ENCODE measurements at places on chromosomes 4 and X. TPM values are rescaled to one million over a fixed set of nuclear protein-coding genes. Genes with fewer than 3 reads are reported as not detected.

- no peak overlapping the region for H3K27ac ChIP-seq
- H3K27me3 ChIP-seq: peaks cover 20% of the 10 kb centered on the region
- no peak for DNase-seq
- peaks cover 12% of the 10 kb centered on the region for H3K4me1 ChIP-seq
- H3K36me3 ChIP-seq: no peaks in the 10 kb centered on the region
- H3K4me3 ChIP-seq: no peak overlapping the region
Measured at GRCh38 chrX:129934952-129935351, 29.0 kb downstream of the UTP14A start.

DNA sequence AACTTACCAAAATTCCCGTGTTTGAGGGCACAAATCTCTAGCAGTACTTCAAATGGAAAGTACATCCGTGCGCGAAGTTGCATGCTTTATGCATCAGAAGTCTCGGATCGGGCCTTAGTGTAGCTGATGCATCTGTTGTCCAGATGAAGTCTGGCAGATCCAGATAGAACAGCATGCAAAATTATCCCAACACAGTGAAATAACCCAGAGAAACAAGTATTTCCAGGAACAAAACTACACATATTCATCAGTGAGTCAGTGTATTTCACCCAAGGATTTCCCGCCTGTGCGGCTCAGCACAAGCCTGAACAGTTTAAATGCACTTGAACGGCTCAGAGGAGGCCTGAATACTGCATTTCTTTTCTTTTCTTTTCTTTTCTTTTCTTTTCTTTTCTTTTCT is 27.4 kb upstream of the CLDN24 start:
- H3K36me3 ChIP-seq: no peaks in the 10 kb centered on the region
- peaks cover 3% of the 10 kb centered on the region for H3K27me3 ChIP-seq
- H3K4me1 ChIP-seq: peaks cover 12% of the 10 kb centered on the region
- no peak overlapping the region for H3K4me3 ChIP-seq
- no peak overlapping the region for H3K27ac ChIP-seq

GRCh38 chr4:78688366-78688765 is 87.8 kb upstream of the BMP2K start:
- H3K27me3 ChIP-seq: peaks cover 2% of the 10 kb centered on the region
- DNase-seq: no peak
- H3K36me3 ChIP-seq: no peaks in the 10 kb centered on the region
- H3K4me1 ChIP-seq: peaks cover 11% of the 10 kb centered on the region

Gene PDE6B
- total RNA-seq: 15.9 TPM

Gene FGFRL1
- total RNA-seq: 10.6 TPM

Gene GYPE
- total RNA-seq: not detected

- no peak for DNase-seq
- peaks cover 6% of the 10 kb centered on the region for H3K4me1 ChIP-seq
- H3K27me3 ChIP-seq: no peaks in the 10 kb centered on the region
- H3K4me3 ChIP-seq: no peak overlapping the region
- no peaks in the 10 kb centered on the region for H3K36me3 ChIP-seq
- no peak overlapping the region for H3K27ac ChIP-seq
Measured at GRCh38 chrX:97637289-97637688, 753.6 kb downstream of the RPA4 start.

DNA sequence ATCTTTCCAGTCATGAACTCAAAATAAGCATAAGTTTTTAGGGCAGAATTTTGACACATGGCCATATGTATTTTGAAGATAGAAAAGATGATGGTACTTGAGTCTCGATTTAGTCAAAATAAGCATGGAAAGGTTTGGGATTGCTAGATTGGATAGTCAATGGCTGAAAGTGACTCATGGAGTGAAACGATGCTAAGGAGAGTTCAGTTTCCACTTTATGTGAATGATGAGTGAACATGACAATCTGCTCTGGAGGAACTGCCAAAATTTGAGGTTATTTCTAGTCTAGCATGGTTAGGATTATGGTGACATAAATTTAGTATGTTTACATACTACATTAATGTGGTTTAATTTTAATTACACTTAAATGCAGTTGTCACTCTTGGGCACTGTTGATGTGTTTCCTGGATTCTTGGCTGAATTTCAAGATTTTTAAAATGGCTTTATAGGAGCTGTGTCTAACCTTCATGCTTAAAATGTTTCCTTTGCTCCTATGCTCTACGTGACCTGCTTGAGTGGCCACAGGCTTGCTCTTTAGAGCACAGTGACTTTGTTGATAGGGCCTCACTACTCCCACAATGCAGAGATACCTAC is 17.1 kb downstream of the DDX3X start:
- no peaks in the 10 kb centered on the region for H3K27me3 ChIP-seq
- peaks cover 49% of the 10 kb centered on the region for H3K36me3 ChIP-seq
- DNase-seq: no peak
- H3K4me3 ChIP-seq: no peak overlapping the region

Gene PLP1
- total RNA-seq: not detected

DNA sequence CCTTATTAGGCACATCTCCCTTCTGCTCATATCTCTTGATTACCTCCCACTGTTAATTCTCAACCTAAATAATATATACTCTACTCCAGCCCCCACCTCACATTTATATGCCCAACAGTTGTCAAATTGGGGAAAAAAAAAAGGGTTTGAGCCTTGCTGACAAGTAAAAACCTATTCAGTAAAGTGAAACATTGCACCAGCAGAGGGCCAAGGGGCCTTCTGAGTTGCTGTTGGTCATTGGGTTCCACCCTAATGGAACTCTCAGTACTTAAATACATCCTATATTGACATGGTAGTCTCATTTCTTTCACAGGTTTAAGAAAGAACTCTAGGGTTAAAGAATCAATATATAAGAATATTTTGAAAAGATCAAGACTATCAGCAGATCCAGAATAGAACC is 362.2 kb downstream of the SMARCA1 start:
- no peaks in the 10 kb centered on the region for H3K36me3 ChIP-seq
- H3K27me3 ChIP-seq: no peaks in the 10 kb centered on the region
- H3K4me1 ChIP-seq: no peaks in the 10 kb centered on the region

GRCh38 chr4:95877636-95878035 is 37.7 kb downstream of the PDHA2 start:
- no peak overlapping the region for H3K27ac ChIP-seq
- no peaks in the 10 kb centered on the region for H3K36me3 ChIP-seq
- DNase-seq: no peak
- H3K27me3 ChIP-seq: no peaks in the 10 kb centered on the region
- no peak overlapping the region for H3K4me3 ChIP-seq

- no peaks in the 10 kb centered on the region for H3K4me1 ChIP-seq
- H3K27ac ChIP-seq: no peak overlapping the region
- H3K4me3 ChIP-seq: no peak overlapping the region
- H3K36me3 ChIP-seq: no peaks in the 10 kb centered on the region
- no peak for DNase-seq
Measured at GRCh38 chr4:28014469-28014868, 1153.8 kb downstream of the STIM2 start.

DNA sequence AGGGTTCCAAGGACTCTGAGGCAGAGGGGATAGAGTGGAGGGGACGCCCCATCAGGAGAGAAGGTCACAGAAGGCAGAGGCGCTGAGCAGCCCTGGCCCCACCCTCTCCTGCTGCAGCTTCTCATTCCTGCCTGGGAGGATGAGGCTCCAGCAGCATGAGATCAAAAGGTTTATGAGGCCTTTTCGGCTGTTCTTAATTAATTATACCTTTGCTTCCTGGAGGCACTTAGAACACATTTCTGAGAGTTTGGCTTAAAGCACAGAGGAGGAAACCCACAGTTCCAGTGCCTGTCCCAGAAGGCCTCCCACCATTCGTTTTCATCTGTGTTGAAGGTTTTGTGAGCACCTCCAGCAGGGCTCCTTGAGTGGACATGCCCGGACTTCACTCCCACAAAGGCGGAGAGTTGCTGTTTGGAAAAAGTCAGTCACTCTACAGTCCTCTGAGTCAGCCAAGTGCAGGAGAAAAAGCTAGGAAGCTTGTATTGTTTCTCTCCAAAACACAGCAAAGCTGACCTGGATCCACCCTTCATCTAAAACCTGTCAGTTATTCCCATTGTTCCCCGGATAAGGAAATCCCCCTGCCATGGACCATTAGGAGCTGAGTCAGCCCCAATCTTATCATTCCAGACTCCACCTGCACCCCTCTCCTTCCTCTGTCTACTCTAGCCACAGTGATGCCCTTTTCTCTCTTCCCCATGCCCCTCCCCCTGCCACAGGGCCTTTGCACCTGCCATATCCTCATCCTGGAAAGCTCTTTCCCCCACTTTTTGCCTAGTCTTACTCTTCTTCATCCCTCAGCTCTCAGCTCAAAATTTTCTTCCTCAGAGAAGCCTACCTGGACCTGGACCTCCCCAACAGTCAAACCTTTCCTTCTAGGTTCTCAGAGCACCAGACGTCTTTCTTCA is 276.8 kb downstream of the FBXW7 start:
- DNase-seq: no peak
- H3K4me1 ChIP-seq: peaks cover 12% of the 10 kb centered on the region
- peak overlapping the region; percentile 71 for H3K27ac ChIP-seq
- peaks cover 22% of the 10 kb centered on the region for H3K36me3 ChIP-seq

DNA sequence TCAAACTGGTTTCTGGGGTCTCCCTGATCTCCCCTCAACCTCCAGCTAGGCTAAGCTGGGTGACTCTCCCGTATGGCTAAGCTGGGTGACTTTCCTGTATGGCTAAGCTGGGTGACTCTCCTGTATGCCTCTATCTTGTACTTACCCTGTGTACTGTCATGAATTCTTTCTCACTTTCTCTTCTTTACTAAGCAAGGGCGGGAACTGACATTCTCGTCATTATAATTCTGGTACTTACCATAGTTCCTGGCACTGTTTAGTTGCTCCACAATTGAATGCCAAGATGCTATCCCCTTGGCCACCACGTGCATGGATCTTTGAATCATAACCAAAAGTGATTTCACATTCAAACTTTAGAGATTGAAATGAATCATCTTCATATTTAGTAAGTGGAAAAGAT is 8.8 kb downstream of the INTU start:
- no peak for DNase-seq
- H3K36me3 ChIP-seq: no peaks in the 10 kb centered on the region
- H3K27ac ChIP-seq: no peak overlapping the region

- no peaks in the 10 kb centered on the region for H3K4me1 ChIP-seq
- H3K27ac ChIP-seq: no peak overlapping the region
- DNase-seq: no peak
Measured at GRCh38 chrX:331151-331824, 12.7 kb upstream of the GTPBP6 start.

GRCh38 chrX:154481911-154482601 is 3.0 kb upstream of the LAGE3 start:
- H3K36me3 ChIP-seq: peaks cover 8% of the 10 kb centered on the region
- peaks cover 33% of the 10 kb centered on the region for H3K4me1 ChIP-seq
- no peak overlapping the region for H3K4me3 ChIP-seq
- no peaks in the 10 kb centered on the region for H3K27me3 ChIP-seq

DNA sequence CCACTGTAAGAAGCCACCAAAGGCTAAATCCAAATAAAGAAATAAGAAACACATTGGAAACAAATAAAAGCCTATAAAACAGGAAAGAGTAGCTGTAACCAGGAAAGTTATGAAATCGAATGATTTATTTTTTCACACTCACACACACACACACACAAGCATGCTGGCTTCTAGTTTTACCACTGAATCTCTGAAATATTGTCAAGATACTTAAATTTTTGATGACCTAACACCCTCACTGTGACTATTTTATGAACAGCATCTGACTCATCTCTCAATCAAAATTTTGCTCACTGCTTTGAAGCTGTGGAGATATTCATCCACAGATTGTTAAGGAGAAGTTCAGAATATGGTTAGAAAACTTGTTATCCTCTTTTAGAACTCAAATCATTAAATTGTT is 13.9 kb upstream of the GABRB1 start:
- H3K4me3 ChIP-seq: no peak overlapping the region
- H3K27me3 ChIP-seq: peaks cover 6% of the 10 kb centered on the region
- H3K36me3 ChIP-seq: no peaks in the 10 kb centered on the region
- H3K27ac ChIP-seq: no peak overlapping the region
- no peaks in the 10 kb centered on the region for H3K4me1 ChIP-seq

DNA sequence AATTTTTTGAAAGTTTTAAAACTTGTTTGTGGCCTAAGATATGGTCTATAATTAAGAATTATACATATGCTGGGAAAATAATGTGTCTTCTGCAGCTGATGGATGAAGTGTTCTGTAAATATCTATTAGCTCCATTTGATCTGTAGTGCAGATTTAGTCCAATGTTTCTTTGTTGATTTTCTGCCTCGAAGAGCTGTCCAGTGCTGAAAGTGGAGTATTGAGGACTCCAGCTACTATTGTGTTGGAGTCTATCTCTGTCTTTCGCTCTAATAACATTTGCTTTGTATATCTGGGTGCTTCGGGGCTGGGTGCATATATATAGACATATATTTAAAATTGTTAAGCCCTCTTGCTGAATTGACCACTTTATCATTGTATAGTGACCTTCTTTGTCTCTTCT is 2127.3 kb downstream of the PCDH7 start:
- H3K4me3 ChIP-seq: no peak overlapping the region
- no peak overlapping the region for H3K27ac ChIP-seq
- H3K36me3 ChIP-seq: no peaks in the 10 kb centered on the region
- H3K4me1 ChIP-seq: no peaks in the 10 kb centered on the region
- DNase-seq: no peak

All from activated CD4-positive, alpha-beta T cell treated with anti-CD3 and anti-CD28 coated beads, Interleukin-2, amount 10 ng/mL, durations not matched to agents 7 days and 5 days (primary cell).